Activated T-cell treated with anti-CD3 and anti-CD28 coated beads, Interleukin-2, amount 50 U/mL, for 4 hours (primary cell): ENCODE measurements at places on chromosomes 3 and 15. TPM values are rescaled to one million over a fixed set of nuclear protein-coding genes. Genes with fewer than 3 reads are reported as not detected.

GRCh38 chr3:193884027-193884426 lies 251.9 kb upstream of the HES1 start:
- no peak for DNase-seq

- no peak for DNase-seq
Observed at GRCh38 chr15:73935547-73935946, 9.3 kb downstream of the LOXL1 start.

DNA sequence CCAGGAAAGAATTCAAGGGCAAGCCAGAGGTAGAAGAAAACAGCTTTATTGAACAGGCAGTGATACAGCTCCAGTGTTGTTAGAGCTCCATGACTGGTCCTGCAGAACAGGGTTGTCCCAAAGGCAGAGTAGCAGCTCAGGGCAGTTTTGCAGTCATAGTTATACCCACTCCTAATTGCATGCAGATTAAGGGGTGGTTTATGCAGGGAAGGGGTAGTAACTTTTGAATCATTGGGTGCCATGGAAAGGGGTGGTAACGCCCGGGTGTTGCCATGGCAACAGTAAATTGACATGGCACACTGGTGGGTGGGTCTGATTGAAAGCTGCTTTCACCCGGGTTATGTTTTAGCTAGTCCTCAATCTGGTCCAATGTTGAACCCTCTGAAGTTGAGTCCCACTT lies 9.7 kb upstream of the RAB6B start:
- no peak for DNase-seq

The SMAD3 gene
- total RNA-seq, result 24.4 TPM

- no peak for DNase-seq
Observed at GRCh38 chr3:18440066-18440722, 15.1 kb upstream of the SATB1 start.

The PRR20G gene
- total RNA-seq, result not detected

The WDR76 gene
- 44.8 TPM for total RNA-seq

The IL17RB gene
- 0.53 TPM for total RNA-seq

The GOLGA6A gene
- total RNA-seq, result not detected
